ENCODE measurements at places on chromosomes 4 and X.

GRCh38 chr4:66704243-66704642 lies 841.1 kb downstream of the CENPC start:
- DNase-seq: no peak

DNA sequence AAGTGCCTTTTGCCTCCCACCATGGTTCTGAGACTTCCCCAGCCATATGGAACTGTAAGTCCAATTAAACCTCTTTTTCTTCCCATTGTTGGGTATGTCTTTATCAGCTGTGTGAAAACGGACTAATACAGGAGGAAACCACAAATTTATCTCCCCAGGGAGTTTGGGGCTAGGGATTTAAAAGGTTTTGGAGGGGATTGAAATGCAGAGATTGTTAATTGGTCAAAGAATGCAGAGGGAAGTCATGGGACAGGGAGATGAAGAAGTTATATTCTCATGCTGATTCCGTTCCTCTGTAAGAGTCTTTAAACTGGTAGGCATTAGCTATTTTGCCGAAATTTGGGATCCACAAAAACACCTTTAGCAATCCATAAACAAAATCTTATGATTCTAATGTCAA lies 57.9 kb downstream of the TKTL2 start:
- DNase-seq: no peak

DNA sequence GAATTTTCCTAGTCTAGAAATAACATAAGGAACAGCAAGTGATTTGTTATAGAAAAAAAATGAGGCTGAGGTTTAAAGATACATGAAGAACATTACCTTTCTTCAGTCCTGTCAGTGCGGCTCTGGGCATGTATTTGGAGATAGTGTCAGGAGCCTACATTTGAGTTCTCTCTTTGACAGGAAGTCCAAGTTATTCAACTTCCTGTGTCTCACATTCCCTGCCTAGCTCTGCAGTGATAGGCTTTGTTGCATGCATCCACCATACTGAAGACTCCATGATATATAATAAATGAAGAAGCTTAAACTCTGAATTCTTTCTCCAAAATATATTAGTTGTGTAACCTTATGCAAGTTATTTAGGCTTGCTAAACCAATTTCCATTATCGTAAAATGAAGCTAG lies 148.7 kb downstream of the RELL1 start:
- no peak for DNase-seq

GRCh38 chr4:1029529-1029928 lies 18.1 kb downstream of the FGFRL1 start:
- no peak for DNase-seq

GRCh38 chr4:150525321-150525868 lies 56.6 kb upstream of the MAB21L2 start:
- no peak for DNase-seq

DNA sequence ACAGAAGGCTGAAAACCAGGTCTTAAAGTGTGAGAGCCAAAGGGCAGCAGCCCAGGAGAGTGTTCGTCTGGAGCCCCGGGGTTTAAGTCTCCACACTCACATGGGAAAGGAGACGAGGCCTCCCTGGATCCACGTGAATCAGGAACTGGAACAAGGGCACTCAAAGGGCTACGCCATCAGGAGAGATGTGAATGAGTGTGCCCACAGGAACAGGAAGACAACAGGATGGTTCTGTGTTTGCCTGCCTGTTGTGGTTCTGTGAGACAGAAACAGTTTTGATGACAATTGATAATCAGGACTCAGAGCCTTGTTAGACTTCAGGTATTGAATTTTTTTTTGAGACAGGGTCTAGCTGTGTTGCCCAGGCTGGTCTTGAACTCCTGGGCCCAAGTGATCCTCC lies 4.9 kb upstream of the CTBP1 start:
- DNase-seq: no peak

DNA sequence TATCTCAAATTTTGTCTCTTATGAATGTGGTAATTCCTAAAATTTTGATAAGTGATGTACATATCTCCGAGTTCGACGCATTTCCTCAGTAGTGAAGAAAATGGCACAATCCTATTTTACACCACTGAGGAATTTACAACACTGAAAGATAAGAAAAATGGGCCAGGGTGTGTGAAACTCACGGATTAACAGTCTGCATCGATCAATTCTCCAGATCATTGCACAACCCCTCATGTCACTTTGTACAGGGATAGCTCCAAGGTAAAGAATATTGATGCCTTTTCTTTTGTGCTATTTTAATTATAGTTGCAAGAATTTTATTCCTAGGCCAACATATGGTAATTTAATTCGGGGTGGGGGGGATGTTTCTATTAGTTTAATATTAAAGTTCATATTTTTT lies 268.7 kb upstream of the VCX3A start:
- DNase-seq: no peak

DNA sequence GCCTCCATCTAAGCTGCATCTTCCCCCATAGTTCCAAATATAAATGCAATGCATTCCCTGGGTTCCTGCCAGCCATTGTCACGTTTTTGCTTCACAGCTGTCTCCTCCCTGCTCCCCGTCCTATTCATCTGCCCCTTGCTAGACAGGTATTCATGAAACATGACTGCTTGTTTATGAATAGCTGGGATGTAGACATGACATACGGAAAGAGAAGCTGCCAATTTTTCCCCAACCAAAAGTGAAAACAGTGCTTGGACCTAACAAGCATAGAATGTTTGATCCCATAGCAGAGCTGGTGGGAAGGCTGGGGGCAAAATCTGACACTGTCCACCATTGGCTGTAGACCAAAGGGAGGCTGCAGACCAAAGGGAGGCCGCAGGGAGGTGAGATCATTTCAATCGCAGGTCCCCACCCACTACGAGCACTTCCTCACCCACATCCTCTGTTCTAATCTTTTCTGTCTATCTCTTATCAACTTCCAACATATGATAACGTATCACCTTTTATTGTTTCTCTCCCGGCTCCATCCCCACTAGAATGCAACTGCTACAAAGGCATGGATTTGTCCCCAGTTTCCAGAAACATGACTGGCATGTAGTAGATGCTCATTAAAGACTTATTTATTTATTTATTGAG lies 8.5 kb upstream of the GYG2 start:
- no peak for DNase-seq

DNA sequence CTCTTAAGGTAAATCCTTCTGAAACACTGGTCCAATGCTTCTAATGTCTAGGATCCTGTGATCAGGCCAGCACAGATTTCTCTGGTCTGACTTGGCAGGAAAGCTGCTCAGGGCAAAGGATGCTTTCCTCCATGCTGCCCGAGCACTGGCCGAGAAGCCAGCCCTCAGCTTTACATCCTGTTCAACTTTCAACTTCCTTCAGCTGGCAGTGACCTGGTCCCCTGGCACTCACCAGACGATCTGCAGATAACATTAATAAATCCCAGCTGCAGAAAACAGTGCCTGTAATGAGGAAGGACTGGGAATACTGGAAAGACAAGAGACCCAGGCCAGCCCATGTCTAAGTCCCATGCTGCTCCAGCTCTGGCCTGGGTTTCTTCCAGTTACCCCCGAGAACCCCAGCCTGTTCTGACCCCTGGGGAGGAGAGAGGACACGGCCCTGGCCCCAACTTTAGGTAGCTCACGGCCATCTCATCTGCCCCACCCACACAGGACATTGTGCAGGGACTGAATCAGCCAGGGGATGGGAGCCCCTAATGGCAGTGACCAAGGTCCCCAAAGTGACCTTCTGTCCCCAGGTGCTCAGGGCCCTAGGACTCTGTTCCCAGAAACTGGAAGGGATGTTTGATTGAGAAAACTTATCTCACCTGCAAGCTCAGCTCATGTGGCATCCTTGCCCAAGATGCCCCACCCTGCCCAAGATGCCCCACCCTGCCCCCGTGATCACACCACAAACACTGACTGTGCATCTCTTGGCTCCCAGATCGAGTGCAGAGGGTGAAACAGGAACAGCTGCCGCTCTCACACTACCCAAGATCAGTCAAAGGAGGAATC lies 28.0 kb downstream of the JAKMIP1 start:
- DNase-seq: no peak

- DNase-seq: no peak
These were observed 66.2 kb upstream of the TACR3 start for GRCh38 chr4:103786014-103786413.

GRCh38 chr4:3853388-3854035 lies 87.3 kb downstream of the ADRA2C start:
- no peak for DNase-seq

GRCh38 chrX:36640232-36640631 lies 367.9 kb upstream of the FAM47C start:
- no peak for DNase-seq

DNA sequence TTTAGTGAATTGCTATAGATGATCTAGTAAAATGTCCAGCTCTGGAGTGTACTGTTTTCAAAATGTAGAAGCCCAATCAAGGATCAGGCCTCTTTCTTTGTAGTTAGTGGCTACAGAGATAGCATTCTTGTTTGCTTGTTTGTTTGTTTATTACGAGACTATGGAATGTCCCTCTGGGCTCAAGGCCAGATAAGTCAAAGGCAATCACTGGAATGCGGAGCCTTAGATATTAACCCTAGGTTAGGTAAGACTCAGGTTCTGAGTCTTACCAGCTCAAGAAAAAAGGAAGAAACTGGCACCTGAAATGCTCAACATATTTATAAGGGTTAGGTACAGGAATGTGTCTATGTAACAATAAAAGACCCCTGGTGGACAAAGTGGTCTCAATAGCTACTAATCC lies 261.5 kb downstream of the SLC7A11 start:
- no peak for DNase-seq

DNA sequence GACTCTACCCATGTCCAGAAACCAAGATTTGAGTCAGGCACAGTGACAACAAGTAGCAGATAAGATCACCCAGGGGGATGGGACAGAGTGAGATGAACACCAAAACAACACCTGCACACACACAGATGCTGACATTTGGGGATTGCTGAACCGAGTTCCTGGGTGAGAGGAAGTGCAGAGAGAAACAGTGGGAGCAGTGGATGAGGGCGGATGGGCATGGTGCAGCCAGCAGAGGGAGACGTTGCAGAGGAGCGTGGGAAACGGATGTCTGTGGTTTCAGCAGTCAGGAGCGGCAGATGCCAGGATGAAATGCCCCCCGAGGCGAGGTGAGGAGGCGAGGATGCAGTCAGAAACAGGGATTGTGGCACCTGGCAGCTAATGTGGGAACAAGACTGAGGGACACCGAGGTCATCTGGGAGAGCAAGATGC lies 78.6 kb upstream of the STS start:
- no peak for DNase-seq

DNA sequence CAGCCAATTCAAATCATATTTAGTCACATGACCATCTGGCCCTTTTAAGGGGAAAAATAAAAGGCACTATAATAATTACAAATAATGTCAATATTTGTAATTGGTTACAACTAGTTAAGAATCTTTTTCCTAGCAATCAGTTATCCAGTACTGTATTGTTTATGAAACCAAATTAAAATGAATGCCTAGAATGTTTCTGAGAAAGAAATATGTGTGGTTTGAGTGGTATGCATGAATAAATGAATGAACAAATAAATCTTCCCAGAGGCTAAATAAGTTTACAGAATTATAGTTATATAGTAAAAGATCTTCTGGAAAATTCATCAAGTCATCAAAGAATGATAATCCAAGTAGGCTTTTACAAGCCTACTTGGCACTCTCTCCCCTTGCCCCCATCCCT lies 55.8 kb upstream of the F8A3 start:
- DNase-seq: no peak

- DNase-seq: no peak
These were observed 7.5 kb downstream of the ADD1 start for GRCh38 chr4:2850966-2851798.

GRCh38 chr4:87209696-87210095 lies 10.7 kb downstream of the KLHL8 start:
- no peak for DNase-seq

GRCh38 chr4:54173281-54173912 lies 55.7 kb upstream of the PDGFRA start:
- DNase-seq: no peak

DNA sequence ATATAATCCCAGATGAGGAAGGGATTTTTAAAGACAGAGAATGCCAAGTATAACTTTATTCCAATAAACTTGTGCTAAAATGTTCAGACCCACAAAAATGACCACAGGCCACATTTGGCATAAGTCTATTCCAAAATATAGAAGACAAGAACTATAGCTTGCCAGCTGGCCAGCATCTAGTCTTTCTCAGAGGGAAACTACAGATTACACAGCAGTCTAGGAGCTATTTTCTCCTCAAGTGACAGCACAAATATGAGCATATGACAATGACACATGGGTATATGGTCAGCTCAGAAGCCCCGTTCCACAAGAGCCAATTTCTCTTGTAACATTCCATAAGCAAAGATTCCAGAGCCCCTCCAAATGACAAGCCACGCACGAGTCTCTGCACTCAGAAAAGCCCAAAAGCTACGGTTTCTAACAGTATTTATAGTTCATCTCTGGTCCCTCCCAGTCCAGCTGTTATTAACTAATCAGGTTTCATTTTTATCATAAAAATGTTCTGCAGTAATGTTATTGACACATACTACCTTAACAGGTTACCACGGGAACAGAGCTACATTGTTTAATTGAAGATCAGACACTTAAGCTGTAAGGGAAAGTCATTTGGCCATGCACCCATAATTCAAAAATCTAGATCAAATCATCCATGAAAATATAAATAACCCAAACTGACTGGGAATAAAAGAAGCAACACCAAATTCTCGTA lies 70.3 kb downstream of the RAB28 start:
- no peak for DNase-seq

DNA sequence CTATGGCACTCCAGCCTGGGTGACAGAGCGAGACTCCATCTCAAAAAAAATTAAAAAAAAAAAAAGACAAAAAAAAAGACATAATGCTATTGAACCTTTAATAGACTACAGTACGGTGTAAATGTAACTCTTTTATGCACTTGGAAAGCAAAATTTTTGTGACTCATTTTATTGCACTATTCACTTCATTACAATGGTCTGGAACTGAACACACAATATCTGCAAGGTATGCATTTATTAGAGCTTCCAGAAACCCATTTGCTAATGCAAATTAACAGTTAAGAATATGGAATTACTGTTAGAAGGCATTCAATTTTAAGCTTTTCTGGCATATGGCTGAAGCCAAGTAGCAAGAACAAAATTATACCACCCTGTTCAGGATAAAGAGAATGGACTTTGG lies 176.3 kb downstream of the OPHN1 start:
- no peak for DNase-seq

GRCh38 chrX:53048169-53049126 lies at the start of gene GPR173:
TSS of gene GPR173 (plus strand) at chrX:53048789. CDS start at chrX:53076622, 27,833 bp downstream.
- DNase-seq: no peak

GRCh38 chr4:184762100-184762499 lies 28.2 kb upstream of the CENPU start:
- no peak for DNase-seq

DNA sequence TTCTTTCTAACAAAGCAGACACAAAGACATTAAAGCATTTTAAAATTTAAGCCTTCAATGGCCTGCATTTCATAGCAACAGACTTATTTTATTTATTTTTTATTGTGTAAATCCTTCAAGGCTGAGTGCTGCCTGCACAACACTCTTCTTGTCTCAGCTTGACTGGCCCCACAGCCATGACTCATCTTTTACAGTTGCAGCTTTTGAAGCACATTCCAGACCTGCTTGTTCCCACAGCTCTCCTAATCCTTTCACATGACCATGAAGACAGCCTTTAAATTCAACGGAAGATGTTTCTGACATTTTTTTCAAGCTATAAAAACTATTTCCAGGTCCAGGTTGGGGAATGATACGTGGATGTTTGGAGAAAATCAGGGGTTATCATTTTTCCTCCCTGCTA lies 276.9 kb upstream of the TACR3 start:
- no peak for DNase-seq

- peak; percentile 86 for DNase-seq
These were observed 636 bp upstream of the EOLA1 start for GRCh38 chrX:149540131-149540620.

- no peak for DNase-seq
These were observed 2548.3 kb downstream of the ARAP2 start for GRCh38 chr4:33696041-33696440.

- no peak for DNase-seq
These were observed at the start of gene FSTL5 for GRCh38 chr4:162163892-162164759. TSS of gene FSTL5 (minus strand) at chr4:162164000. CDS start at chr4:162111396, 52,604 bp downstream.

Measured in activated CD4-positive, CD25-positive, alpha-beta regulatory T cell (primary cell).